ENCODE measurements at places on chromosomes 2 and 18. TPM values are rescaled to one million over a fixed set of nuclear protein-coding genes. Genes with fewer than 3 reads are reported as not detected.

Gene GNLY
- 72.9 TPM for total RNA-seq

Gene ZC3H6
- total RNA-seq: 14.0 TPM

Gene FBXO36
- 1.1 TPM for total RNA-seq

GRCh38 chr2:104539649-104540048 lies 314.3 kb upstream of the POU3F3 start:
- peaks cover 5% of the 10 kb centered on the region for H3K4me1 ChIP-seq
- H3K4me3 ChIP-seq: no peak overlapping the region
- no peak overlapping the region for H3K27ac ChIP-seq
- H3K36me3 ChIP-seq: no peaks in the 10 kb centered on the region

Gene SPP2
- total RNA-seq: not detected

- no peaks in the 10 kb centered on the region for H3K4me1 ChIP-seq
- DNase-seq: no peak
- no peaks in the 10 kb centered on the region for H3K36me3 ChIP-seq
- H3K4me3 ChIP-seq: no peak overlapping the region
- peaks cover 3% of the 10 kb centered on the region for H3K27me3 ChIP-seq
- no peak overlapping the region for H3K27ac ChIP-seq
Observed at GRCh38 chr2:118539290-118539689, 308.2 kb downstream of the EN1 start.

DNA sequence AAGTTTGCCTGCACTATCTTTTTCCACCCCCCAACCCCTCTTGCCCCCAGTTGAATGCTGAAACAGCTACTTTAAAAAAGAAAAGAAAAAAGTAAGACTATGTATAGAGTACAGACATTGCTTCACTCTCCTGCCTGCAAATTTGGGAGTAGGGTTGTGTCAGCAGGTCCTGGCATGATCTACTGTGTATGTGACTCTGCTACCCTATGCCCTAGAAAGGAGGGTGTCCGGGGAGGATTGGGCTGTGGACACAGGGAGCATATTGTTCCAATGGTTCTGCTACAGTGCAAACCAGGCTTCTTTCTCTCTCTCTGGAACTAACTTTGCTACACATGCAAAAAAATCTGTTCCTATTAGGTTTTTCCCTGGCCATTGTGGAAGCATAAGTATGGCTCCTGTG lies 9.9 kb upstream of the ZEB2 start:
- DNase-seq: no peak
- peaks cover 68% of the 10 kb centered on the region for H3K27me3 ChIP-seq
- no peaks in the 10 kb centered on the region for H3K36me3 ChIP-seq
- H3K27ac ChIP-seq: no peak overlapping the region
- no peaks in the 10 kb centered on the region for H3K4me1 ChIP-seq
- H3K4me3 ChIP-seq: no peak overlapping the region

Gene DYNC2LI1
- total RNA-seq: 4.0 TPM

DNA sequence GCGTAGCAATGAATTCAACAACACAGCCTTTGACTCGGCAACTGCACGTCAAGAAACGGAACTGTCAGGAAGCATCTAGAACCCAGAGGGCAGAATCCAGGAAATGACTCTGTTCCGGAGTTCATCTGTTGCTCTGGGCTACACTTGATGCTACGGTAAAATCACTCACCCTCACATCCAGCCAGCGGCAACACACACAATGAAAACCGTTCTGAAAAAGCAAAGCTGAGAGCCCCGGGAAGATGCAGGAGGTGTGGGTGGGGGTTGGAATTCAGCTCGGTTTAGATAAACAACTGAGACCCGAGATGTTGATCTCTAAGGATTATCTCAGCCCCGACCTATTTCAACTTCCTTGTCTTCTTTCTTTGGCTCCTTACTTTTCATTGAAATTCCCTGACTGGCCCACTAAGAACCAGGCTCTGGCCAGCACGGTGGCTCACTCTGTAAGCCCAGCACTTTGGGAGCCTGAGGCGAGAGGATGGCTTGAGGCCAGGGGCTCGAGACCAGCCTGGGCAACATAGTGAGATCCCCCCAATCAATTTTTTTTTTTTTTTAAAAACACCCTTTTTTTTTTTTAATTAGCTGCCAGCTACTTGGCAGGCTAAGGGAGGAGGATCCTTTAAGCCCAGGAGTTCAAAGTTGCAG lies 13.3 kb upstream of the RAB17 start:
- DNase-seq: peak; percentile 73
- H3K36me3 ChIP-seq: no peaks in the 10 kb centered on the region
- peak overlapping the region; percentile 85 for H3K27ac ChIP-seq
- H3K4me3 ChIP-seq: peak overlapping the region; percentile 10
- H3K4me1 ChIP-seq: peaks cover 21% of the 10 kb centered on the region

Gene TEX44
- total RNA-seq: not detected

Gene FHL2
- total RNA-seq: 3.6 TPM

- H3K27ac ChIP-seq: no peak overlapping the region
- H3K27me3 ChIP-seq: no peaks in the 10 kb centered on the region
- no peaks in the 10 kb centered on the region for H3K4me1 ChIP-seq
- no peak overlapping the region for H3K4me3 ChIP-seq
- no peak for DNase-seq
Observed at GRCh38 chr2:150994076-150994475, 267.6 kb downstream of the RBM43 start.

DNA sequence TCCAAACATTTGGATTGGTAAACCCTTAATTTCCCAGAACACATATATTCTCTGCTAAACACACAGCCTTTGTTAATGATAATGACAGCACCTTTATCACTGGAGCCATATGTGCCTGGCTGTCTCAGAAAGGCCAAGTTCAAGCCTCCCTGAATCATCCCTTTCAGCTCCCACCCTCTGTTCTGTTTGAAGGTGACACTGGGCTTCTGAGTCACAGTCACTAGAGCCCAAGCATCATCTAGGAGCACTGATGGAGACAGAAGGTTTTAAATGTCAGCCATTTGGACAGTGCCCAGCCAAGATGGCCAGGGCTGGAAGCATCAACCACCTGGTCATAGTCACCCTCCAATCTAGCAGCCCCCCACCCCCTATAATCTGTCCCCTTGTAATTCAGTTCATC lies 80.6 kb downstream of the NRP2 start:
- no peak for DNase-seq
- no peak overlapping the region for H3K4me3 ChIP-seq
- H3K4me1 ChIP-seq: no peaks in the 10 kb centered on the region
- H3K27me3 ChIP-seq: peaks cover 20% of the 10 kb centered on the region

Data from activated CD4-positive, alpha-beta T cell treated with anti-CD3 and anti-CD28 coated beads, Interleukin-2, amount 10 ng/mL, durations not matched to agents 7 days and 5 days (primary cell).